Stimulated activated CD4-positive, alpha-beta T cell treated with anti-CD3 and anti-CD28 coated beads, TNF-alpha, amount 100 ng/mL, for 24 hours (primary cell): ENCODE measurements at places on chromosomes 11 and 22.

- no peak for DNase-seq
Measured at GRCh38 chr11:67354075-67355022, 1.0 kb upstream of the POLD4 start.

DNA sequence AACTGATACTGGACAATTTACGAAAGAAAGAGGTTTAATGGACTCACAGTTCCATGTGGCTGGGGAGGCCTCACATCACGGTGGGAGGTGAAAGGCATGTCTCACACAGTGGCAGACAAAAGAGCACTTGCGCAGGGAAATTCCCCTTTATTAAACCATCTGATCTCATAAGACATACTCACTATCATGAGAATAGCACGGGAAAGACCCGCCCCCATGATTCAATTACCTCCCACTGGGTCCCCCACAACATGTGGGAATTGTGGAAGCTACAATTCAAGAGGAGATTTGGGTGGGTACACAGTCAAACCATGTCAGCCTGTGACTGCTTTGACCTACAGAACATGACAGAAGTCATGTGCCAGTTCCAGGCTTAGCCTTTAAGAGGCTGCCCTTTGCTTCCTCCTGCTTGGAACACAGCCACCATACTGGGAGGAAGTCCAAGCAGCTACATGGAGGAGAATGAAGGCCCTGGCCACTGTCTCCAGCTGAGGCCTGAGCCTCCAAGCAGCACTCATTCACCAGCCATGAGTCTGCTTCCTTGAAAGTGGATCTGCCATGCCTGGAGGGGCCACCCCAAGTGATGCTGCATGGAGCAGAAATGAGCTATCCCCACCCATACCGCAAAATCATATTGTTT lies 10.9 kb upstream of the GAL start:
- DNase-seq: no peak

GRCh38 chr11:44535191-44535980 lies 30.1 kb upstream of the CD82 start:
- no peak for DNase-seq

GRCh38 chr11:75337195-75337654 lies 14.2 kb downstream of the ARRB1 start:
- no peak for DNase-seq

- DNase-seq: no peak
Measured at GRCh38 chr11:66595245-66595904, 2.4 kb downstream of the CCS start.

GRCh38 chr11:63375434-63375833 lies 5.8 kb downstream of the SLC22A9 start:
- DNase-seq: no peak
